ENCODE measurements at places on chromosomes 6 and 20. TPM values are rescaled to one million over a fixed set of nuclear protein-coding genes. Genes with fewer than 3 reads are reported as not detected.

Gene FABP7
- not detected for total RNA-seq

Gene PIGU
- total RNA-seq: 25.0 TPM

Gene CCN6
- total RNA-seq: not detected

Gene KHDC1L
- not detected for total RNA-seq

Gene PBOV1
- not detected for total RNA-seq

Gene MYB
- 0.95 TPM for total RNA-seq

Gene ZNF311
- total RNA-seq: 2.1 TPM

Gene SLC4A11
- 46.1 TPM for total RNA-seq

Gene FERMT1
- 20.6 TPM for total RNA-seq

Gene STX11
- 0.17 TPM for total RNA-seq

Gene RAB32
- total RNA-seq: 22.6 TPM

Gene DEFB127
- not detected for total RNA-seq

Gene AIF1
- total RNA-seq: not detected

Gene DCDC2
- 4.2 TPM for total RNA-seq

Gene PLEKHG1
- 9.9 TPM for total RNA-seq

Gene DLL1
- not detected for total RNA-seq

Gene CDSN
- total RNA-seq: 1.0 TPM

Gene XKR7
- total RNA-seq: not detected

Gene TRERF1
- total RNA-seq: 14.5 TPM

Gene RAET1G
- not detected for total RNA-seq

Gene TAGAP
- not detected for total RNA-seq

Gene DUSP22
- 25.5 TPM for total RNA-seq

Gene GTF2H4
- total RNA-seq: 43.9 TPM

Gene STMND1
- 0.26 TPM for total RNA-seq

Gene SRSF12
- not detected for total RNA-seq

Gene MYBL2
- total RNA-seq: 152 TPM

Gene FUT9
- total RNA-seq: 5.2 TPM

Gene ANKEF1
- 11.1 TPM for total RNA-seq

Gene NKX2-4
- not detected for total RNA-seq

Gene TRAPPC3L
- not detected for total RNA-seq

Gene RAMACL
- 0.52 TPM for total RNA-seq

Gene FKBP1C
- 0.46 TPM for total RNA-seq

Gene FHL5
- not detected for total RNA-seq

Gene WDR46
- total RNA-seq: 52.4 TPM

Gene ZBTB12
- 16.2 TPM for total RNA-seq

Gene SNAP91
- not detected for total RNA-seq

Gene CRISP2
- total RNA-seq: not detected

Gene TREM2
- not detected for total RNA-seq

Gene CPXM1
- not detected for total RNA-seq

Gene WFDC10B
- total RNA-seq: not detected

Gene TTLL9
- 1.8 TPM for total RNA-seq

Gene GINS1
- total RNA-seq: 26.6 TPM

Gene HLA-DPA1
- not detected for total RNA-seq

Gene PTCRA
- not detected for total RNA-seq

Gene E2F1
- total RNA-seq: 31.5 TPM

Gene LTA
- not detected for total RNA-seq

Gene POU5F1
- total RNA-seq: 1.4 TPM

Gene MAD2L1BP
- total RNA-seq: 25.7 TPM

Gene ARG1
- not detected for total RNA-seq

Gene BTN1A1
- total RNA-seq: not detected

Gene ULBP1
- total RNA-seq: 2.8 TPM
